ENCODE measurements at places on chromosomes 12 and 14.

- DNase-seq: peak; percentile 12
Observed at GRCh38 chr12:64450711-64451486, 1.0 kb upstream of the TBK1 start.

DNA sequence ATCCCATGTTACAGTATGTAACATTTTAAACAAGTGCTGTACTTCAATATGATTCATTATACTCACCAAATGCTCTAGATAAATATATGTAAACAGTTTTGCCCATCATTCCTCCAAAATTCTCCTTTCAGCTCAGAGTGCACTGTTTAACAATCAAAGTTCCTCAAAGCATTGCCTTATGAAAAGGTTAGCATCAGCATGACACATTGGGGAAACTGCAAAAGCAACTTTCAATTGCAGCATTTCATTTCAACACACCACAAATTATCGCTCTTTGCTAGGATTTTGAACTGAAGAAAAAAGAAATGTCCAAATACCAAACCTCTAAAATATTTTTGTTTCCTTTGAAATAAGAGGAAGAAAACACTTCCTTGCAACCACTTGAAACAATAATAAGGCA lies 413.2 kb downstream of the FLRT2 start:
- no peak for DNase-seq

- DNase-seq: no peak
Observed at GRCh38 chr14:51219473-51220448, 20.3 kb upstream of the TMX1 start.

DNA sequence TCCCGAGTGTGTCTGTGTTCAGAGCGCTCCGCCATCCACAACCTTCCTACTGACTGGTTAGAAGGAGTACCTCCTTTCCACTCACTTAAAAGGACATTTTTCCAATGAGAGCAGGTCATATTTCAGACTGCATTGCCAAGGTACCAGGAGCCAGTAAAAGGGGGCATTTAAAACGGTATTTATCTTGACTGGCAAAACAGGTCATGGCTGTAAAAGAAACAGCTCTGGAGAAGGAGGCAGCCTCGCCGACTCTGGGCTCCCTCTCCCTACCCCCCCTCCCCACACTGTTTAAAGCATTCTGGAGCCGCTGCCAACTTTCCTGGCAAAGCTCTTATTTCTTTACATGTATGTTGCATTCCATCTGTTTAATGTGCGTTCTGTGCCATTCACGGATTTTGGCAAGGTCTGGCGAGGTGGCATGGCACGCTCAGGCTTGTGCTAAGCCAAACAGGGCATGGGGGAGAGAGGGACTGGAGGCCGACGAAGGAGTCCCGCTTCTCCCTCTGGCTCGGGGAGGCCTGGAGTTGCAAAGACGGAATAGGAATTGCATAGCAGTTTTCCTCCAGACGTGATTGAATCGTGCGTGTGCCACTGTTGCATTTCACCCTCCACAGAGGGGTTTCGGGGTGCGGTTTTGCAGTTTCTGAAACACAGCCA lies 41.2 kb upstream of the MED13L start:
- DNase-seq: no peak

DNA sequence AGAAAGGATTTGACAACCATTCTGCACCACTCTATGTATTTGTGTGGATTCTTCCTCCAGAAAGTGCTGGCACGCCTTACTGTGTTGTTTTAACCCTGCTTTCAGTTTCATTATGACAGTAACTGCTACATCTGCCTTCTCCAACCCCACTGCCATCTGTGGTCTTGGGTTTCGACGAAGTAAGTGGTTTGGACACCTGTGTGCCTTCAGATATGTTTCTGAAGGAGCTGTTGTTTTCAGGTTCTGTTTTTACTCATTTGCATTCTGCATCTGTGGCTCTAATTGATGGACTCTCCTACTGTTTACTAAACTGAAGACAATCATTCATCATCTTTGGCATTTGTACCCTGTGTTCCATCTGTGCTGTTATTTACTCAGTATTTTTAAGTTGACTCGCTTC lies 4.1 kb downstream of the TSHR start:
- no peak for DNase-seq

GRCh38 chr14:77243853-77244252 lies 27.2 kb downstream of the NGB start:
- no peak for DNase-seq

DNA sequence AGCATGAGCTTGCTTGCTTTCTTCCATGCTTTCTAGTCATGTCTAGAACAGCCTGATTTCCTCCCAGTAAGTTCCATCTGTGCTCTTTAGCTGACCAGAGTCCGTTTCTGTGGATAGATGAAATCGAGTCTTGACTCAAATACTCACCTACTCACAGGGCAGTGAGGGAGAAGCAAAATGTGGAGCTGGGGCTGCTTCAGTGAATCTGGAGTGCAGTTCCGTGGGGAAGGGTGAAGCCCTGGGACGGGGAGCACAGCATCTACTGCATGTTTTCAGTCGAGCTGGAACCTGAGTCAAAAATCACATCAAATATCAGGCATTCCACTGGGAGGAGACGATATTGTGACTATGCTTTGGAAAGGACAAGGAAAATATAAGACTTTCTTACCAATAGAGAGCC lies 70.3 kb upstream of the PRMT8 start:
- DNase-seq: no peak

DNA sequence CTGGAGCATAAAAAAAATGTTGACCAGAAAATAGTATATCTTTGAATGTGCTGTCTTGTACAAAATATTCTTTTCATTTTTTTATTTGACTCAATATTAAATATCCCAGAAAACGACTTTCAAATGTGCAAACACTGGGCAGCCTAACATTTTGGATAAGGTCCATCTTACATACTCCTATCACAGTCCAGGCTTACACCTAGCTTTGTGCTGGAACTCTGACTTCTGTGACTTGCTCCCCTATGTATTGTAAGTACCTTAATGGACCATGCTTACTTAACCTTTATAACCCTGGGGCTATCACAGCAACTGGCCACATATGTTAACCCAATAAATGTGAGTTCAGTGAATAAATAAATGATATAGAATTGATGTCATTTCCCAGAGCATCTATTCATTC lies 7.6 kb upstream of the EIF2S3B start:
- no peak for DNase-seq

- no peak for DNase-seq
Observed at GRCh38 chr14:21894003-21894897, 220.6 kb upstream of the OR4E1 start.

DNA sequence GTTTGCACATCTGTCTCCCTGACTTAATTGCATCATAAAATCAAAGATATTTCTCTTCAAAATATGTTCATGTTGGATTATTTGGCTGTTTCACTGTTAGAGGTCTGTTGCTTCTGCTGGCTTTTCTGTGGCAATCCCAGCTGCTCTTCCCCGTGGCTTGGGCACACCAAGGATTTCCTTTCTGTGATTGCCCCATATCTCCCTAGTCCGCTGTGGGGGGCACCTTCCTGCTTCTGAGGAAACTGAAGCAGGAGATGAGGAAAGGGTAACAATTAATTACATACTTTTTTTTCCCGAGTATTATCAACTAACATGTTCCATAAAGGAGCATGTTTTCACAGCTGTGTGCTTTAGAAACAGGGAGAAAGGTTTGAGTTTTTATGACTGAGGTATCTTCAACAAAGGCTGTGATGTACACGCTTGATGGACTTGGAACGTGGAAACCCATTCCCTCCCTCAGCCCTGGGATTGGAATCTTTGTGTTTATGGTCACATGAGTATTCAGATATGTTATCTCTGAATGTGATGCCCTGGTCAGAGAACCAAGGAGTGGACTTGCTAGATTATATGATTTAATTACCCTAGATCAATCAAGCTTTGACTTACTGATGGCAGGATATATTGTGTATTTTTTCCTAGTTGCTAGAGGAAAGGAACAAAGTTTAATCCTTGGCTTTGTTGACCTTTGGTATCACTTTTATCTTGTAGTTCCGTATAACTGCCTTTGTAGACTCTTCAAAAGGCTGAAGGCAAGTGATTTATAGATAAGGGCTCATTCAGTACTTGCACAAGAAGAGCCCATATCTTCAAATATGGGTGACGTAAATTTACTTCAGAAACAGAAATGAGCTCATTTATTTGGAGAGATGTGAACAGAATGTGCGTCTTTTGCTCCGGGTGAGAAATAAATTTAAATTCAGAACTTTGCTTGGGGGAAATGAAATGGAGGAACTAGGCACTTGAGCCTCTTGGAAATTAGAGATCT lies 46.7 kb downstream of the BORCS5 start:
- DNase-seq: no peak

GRCh38 chr12:47071241-47071852 lies 8.1 kb upstream of the PCED1B start:
- DNase-seq: peak; percentile 42

GRCh38 chr12:66119229-66119869 lies 11.2 kb downstream of the LLPH start:
- DNase-seq: no peak

DNA sequence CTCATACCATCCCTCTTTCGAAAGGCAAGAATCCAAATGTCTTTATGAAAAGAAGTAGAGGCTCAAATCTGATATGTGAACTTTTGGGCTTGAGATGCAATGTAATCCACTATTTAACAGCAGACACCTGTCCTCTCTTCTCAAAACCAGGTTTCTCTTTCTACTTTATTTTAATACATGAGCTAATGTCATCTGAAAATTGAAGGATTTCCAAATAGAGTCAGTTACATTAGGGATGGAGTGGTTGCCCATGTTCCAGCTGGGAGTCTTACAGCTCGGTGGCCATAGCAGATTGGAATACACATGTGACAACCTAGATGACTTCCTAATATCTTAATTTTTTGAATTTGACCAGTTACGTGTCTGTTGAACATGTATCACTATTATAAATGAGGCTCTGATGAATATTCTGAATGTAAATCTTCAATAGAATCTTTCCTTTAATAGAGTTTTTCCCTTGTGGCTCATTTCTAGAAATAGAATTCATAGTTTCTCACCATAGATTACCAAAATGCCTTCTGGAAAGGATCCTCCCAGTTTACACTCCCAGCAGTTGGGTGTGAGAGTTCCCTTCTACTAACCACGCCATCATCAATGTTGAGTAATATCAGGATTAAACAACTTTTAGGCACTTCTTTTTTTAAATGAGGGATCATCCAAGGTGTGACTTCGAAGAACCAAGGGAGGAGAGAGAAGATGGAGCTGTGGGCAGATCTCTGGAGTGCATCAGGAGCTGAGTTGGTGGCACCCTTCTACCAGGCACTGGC lies 49.2 kb downstream of the GPR135 start:
- DNase-seq: no peak

DNA sequence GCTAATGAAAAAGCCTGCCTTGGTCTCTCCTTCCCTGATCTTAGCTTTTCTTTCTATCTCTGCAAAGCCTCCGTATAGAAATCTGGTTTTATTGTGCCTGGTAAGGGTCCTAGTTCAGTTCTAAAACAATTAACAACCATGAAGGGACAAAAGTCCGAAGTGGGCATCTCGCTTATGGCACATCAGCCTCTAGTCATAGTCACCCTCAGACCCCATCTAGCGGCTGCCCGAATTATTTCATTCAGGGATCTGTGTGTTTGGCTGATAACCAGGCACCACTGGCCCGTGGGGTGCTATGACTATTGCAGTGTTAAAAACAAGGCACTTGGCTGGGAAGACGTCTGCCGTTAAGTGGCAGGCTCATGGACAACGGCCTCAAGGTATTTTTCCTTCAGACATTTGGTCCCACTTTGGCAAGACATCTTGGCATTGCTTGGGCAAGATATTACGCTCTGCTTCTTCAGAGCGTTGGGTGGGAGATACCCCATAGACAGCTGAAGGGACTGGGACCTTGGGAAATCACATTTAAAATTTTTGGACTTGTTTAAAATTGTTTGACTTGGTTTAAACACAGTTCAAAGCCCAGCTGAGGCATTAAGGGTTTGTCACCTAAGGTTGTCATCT lies 87.1 kb downstream of the SINHCAF start:
- peak; percentile 56 for DNase-seq

DNA sequence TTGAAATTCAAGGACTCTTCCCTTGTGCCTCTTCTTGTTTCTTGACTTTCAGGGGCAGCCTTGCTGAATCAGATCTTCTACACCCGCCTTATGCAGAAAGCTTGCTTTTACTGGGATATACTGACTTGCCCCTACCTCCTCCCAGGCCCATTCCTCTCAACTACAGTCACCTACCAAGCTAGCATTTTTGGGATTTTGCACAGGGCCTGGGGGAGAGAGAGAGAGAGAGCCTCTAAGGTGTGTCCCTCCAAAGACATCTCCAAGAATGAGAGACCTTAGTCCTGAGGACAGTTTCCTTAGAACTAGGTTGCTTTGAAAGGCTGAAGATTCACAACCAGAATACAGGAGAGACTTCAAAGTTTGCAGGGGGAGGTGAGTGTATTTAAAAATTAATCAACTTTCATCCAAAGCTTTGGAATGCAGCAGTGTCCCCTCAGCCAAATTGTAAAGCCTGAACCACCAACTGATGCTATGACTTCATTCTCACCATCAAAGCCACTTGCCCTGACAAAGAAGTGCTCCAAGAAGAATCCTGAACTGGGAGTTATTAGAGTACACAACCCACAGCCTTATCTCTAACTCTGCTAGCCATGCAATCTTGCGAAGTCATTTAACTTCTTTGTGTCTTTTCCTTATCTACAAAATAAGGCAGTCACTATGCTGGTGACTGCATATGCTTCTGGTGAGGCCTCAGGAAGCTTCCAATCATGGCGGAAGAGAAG lies 96.1 kb upstream of the EGLN3 start:
- no peak for DNase-seq

- peak; percentile 55 for DNase-seq
Observed at GRCh38 chr12:388541-389141, 479 bp downstream of the KDM5A start.

DNA sequence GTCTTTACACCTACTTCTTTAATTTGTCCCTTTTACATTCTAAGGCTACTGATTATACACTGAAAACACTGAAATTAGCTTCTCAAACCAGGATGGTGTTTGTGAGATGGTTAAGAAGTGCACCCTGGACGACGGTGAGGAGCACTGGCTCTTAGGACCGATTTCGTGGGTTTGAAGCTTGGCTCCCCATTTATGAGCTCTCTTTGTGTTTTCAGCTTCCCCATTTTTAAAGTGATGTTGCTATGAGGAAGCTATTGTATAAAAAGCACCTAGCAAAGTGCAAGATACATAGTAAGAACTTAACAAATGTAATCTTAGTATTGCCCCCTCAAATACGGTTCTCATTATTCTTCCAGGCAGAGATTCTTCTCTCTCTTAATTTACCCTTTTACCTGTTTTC lies 4.7 kb downstream of the NFYB start:
- DNase-seq: no peak

GRCh38 chr14:56703947-56704346 lies 106.3 kb downstream of the OTX2 start:
- DNase-seq: no peak

GRCh38 chr14:90421001-90421631 lies 24.3 kb downstream of the CALM1 start:
- no peak for DNase-seq

Data from hematopoietic multipotent progenitor cell treated with erythropoietin and hydrocortisone succinate and interleukin-3 and kit ligand, for 15 days (in vitro differentiated cells).